Ureter (tissue), 1 donor: ENCODE measurements at places on chromosomes 4 and X. TPM values are rescaled to one million over a fixed set of nuclear protein-coding genes. Genes with fewer than 3 reads are reported as not detected.

DNA sequence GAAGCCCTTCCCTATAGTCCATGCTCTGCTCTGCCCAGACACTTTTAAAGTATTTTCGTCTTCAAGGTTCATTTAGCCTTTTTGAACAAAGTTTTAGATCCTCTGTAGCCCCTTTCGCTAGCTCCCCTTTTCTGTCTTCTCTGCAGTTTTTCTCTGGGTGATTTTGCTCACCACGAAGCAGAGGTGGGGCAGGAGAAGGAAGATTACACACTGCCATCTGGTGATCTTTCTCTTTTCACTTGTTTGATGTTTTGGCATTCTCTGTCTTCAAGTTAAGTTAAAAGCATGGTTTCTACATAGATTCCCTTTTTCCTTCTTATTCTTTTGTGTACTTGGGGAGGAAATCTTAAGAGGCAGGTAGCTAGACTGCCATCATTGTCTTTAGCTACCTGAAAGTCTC lies 43.9 kb downstream of the CC2D2A start:
- no peak for DNase-seq

DNA sequence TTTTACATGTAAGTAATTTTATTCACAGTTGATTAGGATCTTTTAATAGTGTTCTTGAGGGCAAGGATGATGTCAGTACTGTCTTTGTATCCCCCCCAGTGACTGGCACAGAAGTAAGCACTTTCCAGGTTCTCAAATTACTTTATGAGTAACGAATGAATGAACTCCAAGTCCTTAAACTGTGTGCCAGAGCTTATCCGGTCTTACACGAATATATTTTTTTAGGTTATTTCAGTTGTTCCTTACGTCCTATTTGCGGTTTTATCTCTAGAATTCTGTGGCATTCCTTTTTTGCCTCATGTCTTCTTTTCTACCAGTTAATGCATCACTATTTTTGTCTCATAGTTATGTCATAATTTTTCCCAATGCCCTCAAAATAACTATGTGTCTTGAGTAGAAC lies 106.9 kb upstream of the MID1IP1 start:
- DNase-seq = no peak

- DNase-seq = no peak
These were observed 110.5 kb upstream of the ZNF518B start for GRCh38 chr4:10567766-10568165.

- no peak for DNase-seq
These were observed 156.3 kb upstream of the VEGFC start for GRCh38 chr4:176949029-176949428.

DNA sequence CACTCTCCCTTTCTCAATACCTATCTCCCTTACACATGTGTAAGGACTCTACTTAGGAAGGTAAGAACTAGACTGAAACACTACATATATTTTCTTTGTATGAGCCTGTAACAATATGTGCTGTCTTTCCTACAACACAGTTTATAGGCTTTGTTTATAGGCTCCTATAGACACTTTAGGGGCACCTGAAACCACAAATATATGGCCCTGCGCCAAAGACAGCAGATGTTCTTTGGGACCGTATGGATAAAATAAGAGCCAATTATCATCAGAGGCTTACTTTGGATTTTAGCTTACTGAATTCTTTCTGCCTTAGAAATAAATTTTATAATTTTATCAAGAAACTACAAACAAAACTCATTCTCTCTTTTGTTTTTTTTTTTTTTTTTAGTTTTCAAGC lies 16.6 kb upstream of the CXCL3 start:
- no peak for DNase-seq

DNA sequence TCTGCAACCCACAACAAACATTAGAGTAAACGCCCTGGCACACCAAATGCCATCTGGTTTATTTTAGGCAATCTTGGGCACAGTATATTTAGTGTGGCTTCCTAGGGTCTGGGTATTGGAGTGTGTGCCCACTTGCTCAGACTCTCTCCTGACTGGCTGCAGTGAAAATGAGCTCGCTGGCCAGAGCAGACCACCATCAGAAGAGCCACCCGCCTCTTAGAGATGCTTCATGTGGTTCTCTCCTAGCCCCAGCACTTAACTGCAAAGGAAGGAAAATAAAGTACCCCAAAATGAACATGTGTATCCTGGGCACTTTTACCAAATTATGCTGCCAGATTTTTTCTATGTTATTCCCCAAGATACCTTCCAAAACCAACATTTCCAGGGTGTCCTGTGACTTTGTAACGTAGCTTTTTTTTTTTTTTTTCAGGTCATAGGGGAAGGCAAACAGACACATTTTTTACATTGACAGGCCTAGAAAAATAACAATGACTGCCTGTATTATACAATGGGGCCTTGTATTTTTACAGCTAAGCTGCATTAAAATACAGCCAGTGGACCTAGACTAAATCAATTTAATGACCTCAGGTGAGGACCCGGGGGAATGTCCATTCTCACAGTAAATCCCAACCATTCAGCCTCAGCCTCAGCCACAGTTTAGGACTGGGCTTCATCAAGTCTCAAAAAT lies 193.7 kb downstream of the RASL11B start:
- no peak for DNase-seq

DNA sequence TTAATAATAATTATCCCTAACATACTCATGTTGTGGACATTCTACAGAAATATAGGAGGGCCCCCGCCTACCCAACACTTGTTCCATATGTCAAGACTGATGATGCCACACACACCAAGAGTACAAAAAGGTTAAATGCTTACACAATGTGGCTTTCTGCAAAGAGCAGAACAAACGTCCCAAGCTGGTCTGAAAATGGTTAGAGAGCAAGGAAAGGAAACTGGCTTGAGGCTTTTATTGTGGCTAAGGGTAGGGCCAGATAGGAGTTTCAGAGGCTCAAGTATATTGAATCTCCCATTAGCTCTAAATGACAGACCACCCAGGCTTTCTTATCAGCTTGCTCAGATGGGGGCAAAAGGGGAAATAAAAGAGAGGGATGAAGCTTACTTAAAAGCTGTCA lies 134.1 kb upstream of the C1QTNF7 start:
- no peak for DNase-seq

GRCh38 chrX:53004038-53004437 lies 44.6 kb upstream of the GPR173 start:
- no peak for DNase-seq

- DNase-seq = no peak
These were observed 161.7 kb downstream of the RBMX2 start for GRCh38 chrX:130563476-130563875.

- no peak for DNase-seq
These were observed 25.8 kb upstream of the KLHL34 start for GRCh38 chrX:21683941-21684340.

DNA sequence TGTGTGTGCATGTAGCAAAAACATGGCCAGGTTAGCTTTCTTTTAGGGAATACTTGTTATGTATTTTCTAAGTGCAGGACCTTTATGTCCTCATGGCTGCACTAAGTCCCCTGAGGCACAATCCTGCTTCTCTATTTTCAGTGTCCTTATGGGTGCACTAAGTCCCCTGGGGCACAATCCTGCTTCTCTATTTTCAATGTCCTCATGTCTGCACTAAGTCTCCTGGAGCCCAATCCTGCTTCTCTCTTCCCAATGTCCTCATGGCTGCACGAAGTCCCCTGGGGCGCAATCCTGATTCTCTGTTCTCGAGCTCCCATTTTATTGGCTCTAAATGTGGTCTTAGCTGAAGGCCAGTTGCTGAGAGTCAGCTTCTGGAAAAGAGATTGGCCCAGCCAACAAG lies 49.7 kb upstream of the GPRIN3 start:
- DNase-seq = no peak

GRCh38 chr4:71269233-71269632 lies 69.6 kb upstream of the SLC4A4 start:
- no peak for DNase-seq

GRCh38 chr4:120010646-120011045 lies 56.0 kb downstream of the MAD2L1 start:
- DNase-seq = no peak

DNA sequence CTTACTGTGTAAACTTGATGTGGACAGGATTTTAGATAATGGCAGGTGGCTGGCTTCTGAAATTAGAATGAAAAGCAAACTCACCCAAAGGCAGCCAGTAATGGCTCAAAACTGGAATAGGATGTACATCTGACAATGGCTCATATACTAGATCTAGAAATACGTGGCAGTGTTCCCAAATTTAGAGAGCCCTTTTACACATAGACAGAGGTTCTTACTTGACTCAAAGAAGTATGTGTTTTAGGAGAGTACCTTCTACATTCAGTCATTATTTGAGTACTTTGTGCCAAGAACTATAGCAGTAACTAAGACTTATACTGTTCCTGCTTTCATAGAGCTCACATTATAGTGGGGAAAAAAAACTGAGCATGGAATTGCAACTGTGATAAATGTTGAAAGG lies 48.0 kb downstream of the UBE2K start:
- no peak for DNase-seq

DNA sequence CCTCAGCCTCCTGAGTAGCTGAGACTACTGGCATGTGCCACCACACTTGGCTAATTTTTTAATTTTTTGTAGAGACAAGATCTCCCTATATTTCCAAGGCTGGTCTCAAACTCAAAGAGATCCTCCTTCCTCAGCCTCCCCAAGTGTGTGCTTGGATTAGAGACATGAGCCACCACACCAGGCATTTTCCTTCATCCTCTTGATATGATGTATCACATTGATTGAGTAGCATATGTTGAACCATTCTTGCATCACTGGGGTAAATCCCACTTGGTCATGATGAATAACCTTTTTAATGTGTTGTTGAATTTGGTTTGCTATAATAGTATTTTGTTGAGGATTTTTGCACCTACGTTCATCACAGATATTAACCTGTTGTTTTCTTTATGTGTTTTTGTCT lies 24.2 kb upstream of the PPM1K start:
- no peak for DNase-seq

DNA sequence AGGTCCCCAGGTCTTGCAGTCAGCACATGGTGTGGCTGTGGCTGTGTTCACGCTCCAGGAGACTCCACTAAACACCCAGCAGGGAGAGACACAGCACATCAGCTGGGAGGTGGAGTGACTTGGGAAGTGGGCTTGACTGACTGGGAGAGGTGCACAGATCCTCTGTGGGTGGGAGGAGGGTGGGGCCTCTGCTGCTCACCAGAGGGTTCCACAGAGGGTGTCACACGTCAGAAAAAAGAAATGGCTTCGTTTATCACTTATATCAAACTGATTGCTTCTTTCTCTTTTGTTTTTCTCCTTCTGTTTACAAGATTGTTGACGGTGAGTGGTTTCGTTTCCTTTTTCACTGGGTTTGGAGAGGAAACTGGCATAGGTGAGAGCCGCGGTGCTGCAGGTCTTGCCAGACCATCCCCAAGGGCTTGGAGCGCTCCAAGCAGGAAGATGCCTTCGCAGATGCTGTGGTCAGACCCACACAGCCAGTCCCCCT lies 24.8 kb upstream of the FAM193A start:
- no peak for DNase-seq

DNA sequence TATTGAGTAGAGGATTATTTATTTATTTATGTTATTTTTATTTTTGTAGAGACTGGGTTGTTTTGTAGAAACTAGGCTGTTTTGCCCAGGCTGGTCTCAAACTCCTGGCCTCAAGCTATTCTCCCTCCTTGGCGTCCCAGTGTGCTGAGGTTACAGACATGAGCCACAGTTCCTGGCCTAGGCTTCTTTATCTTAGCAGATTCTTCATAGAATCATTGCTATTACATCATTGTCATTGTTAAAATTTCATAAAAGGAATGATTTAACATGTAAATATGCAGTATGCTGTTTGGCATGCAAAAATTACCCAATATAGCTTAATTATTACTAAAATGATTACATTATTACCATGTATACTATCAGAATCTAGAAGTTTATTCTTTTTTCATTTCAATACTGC lies 24.2 kb downstream of the SULT1E1 start:
- DNase-seq = no peak

GRCh38 chr4:38368613-38369012 lies 295.4 kb upstream of the KLF3 start:
- no peak for DNase-seq

DNA sequence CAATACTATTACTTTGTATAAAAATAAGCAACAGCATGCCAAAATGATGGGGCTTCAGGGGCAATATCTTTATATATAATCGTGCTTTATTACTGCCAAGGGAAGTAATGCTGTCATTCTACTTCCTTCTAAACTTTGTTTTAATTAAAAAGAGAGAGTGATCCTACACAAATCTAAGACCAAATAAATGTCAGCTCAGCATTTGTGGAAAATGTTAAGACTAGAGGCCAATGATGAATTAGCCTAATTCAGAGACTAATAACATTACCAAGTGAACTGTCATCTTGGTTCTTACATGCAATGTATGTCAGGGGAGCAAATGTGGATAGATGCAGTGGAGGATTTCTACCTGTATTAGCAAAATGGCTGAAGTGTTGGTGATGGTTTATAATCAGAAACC lies 166.4 kb upstream of the PTCHD1 start:
- no peak for DNase-seq

GRCh38 chr4:35166466-35166865 lies 1077.8 kb downstream of the ARAP2 start:
- DNase-seq = no peak

DNA sequence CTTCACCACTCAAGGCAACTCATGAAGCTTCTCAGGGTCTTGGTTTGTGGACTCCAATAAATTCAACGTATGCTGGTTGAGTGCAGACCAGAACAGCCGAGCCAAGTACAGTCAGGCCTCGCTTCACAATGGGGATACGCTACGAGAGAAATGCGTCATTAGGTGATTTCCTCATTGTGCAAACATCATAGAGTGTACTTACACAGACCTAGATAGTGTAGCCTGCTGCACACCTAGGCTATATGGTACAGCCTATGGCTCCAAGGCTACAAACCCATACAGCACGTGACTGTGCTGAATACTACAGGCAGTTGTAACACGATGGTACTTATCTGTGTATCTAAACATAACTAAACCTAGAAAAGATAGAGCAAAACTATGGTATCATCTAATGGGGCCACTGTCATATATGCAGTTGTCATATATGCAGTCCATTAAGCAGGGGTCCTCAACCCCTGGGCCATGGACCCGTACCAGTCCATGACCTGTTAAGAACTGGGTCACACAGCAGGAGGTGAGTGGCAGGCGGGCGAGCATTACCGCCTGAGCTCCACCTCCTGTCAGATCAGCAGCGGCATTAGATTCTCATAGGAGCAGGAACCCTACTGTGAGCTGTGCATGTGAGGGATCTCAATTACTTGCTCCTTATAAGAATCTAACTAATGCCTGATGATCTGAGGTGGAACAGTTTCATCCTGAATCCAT lies 31.5 kb downstream of the RTL5 start:
- DNase-seq = no peak

GRCh38 chrX:34849371-34849770 lies 93.2 kb upstream of the FAM47B start:
- no peak for DNase-seq

The CD40LG gene
- total RNA-seq = not detected

The NAP1L5 gene
- 9.4 TPM for total RNA-seq

The OPN1MW2 gene
- not detected for total RNA-seq

The KLHL13 gene
- 14.2 TPM for total RNA-seq

The LPAR4 gene
- 0.18 TPM for total RNA-seq

The SLC10A6 gene
- total RNA-seq = 1.6 TPM
